Suprapubic skin (tissue), 4 donors: ENCODE measurements at places on chromosomes 7 and 10. TPM values are rescaled to one million over a fixed set of nuclear protein-coding genes. Genes with fewer than 3 reads are reported as not detected.

The PIK3CG gene
- 2.4 TPM for total RNA-seq

The PDE1C gene
- 0.83 TPM for total RNA-seq

The TMEM196 gene
- total RNA-seq = not detected

The PTPN20 gene
- total RNA-seq = 5.2 TPM

The AKR1E2 gene
- 1.9 TPM for total RNA-seq

The TBC1D12 gene
- 17.7 TPM for total RNA-seq

DNA sequence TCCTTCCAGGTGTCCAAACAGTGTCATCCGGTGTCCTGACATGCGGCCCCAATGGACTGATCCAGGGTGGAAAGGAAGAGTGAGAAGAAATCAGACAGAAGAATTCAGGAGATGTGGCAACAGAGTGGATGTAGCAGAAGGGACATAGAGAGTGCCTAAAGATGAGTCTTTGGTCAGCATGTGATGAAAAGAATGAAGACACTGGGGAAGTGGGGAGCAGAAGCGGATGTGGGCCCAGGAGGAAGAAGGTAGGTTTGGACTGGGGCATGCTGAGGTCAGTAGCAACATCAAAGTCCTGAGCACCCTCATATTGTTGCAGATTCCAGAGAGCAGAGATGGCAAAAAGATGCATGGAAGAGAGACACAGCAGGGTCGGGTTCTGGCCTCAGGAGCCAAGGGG is 71.8 kb upstream of the STEAP1B start:
- DNase-seq = no peak
- no peaks in the 10 kb centered on the region for H3K36me3 ChIP-seq
- no peak overlapping the region for H3K4me3 ChIP-seq
- H3K27ac ChIP-seq = no peak overlapping the region
- peaks cover 2% of the 10 kb centered on the region for H3K4me1 ChIP-seq

GRCh38 chr7:1675036-1675671 is 5.1 kb downstream of the ELFN1 start:
- DNase-seq = peak; percentile 66
- peaks cover 11% of the 10 kb centered on the region for H3K4me1 ChIP-seq
- no peaks in the 10 kb centered on the region for H3K36me3 ChIP-seq
- H3K4me3 ChIP-seq = no peak overlapping the region
- H3K27ac ChIP-seq = no peak overlapping the region

DNA sequence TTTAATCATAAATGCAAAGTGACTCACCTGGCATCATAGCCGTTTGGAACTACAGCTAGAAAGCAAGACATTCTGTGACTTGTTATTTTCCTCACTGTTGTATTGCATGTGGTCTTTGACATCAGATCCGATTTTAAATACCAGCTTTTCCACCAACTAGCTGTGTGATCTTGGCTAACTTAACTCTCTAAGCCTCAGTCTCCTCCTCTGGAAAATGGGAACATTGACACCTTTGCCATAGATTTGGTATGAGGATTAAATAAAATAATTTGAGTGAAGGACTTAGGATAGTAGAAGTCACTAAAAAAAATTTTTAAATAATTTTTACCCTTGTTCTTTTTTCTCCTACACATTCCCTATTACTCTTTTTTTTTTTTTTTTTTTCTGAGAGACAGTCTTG is 155.0 kb upstream of the TCF7L2 start:
- no peak overlapping the region for H3K27ac ChIP-seq
- no peaks in the 10 kb centered on the region for H3K36me3 ChIP-seq
- no peaks in the 10 kb centered on the region for H3K27me3 ChIP-seq

DNA sequence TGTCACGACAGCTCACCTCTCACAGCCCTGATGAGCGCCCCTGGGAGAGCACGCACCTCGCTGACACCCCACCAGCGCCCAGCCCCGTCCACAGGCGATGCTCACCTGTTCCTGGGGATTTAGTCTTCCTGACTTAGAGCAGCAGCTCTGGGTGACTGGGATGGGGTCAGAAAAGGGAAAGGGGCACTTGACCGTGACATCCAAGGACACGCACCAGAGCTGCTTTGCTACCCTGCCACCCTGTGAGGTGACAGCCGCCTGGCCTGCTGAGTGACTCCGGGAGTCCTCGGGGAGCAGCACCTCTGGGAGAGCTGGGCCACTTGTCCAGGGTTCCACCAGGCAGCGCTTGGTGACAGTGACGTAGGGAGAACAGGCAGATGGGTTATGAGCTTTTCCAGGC is 148.2 kb downstream of the PRKAG2 start:
- no peak overlapping the region for H3K27ac ChIP-seq
- H3K36me3 ChIP-seq = no peaks in the 10 kb centered on the region
- H3K4me3 ChIP-seq = no peak overlapping the region

DNA sequence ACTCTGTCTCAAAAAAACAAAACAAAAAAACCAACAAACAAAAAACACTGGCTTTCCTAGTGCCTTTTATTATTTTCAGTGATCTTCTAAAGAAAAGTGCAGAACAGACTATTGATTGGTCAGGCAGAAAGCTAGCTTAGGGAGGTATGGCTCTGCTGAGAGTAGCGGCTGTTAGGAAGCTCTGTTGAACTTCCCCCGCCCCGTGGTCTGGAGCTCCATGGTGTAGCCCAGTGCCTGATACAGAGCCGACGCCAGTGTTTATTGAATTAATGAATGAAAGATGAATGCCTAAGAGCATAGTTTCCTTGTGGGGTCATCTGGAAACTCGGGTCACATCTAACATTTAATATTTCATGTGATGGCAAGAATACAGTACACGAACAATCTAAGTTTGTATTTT is 90.5 kb upstream of the ARMC3 start:
- no peak overlapping the region for H3K4me3 ChIP-seq
- H3K27ac ChIP-seq = no peak overlapping the region
- no peaks in the 10 kb centered on the region for H3K27me3 ChIP-seq
- no peaks in the 10 kb centered on the region for H3K36me3 ChIP-seq

GRCh38 chr7:91045606-91046005 is 218.6 kb upstream of the FZD1 start:
- H3K36me3 ChIP-seq = no peaks in the 10 kb centered on the region
- peak overlapping the region; percentile 2 for H3K27ac ChIP-seq
- H3K4me1 ChIP-seq = peaks cover 7% of the 10 kb centered on the region
- no peak for DNase-seq

- no peaks in the 10 kb centered on the region for H3K36me3 ChIP-seq
- no peak overlapping the region for H3K27ac ChIP-seq
- no peak overlapping the region for H3K4me3 ChIP-seq
- DNase-seq = no peak
- no peaks in the 10 kb centered on the region for H3K4me1 ChIP-seq
- no peaks in the 10 kb centered on the region for H3K27me3 ChIP-seq
These were observed 247.8 kb upstream of the SMIM30 start for GRCh38 chr7:113366122-113366521.

DNA sequence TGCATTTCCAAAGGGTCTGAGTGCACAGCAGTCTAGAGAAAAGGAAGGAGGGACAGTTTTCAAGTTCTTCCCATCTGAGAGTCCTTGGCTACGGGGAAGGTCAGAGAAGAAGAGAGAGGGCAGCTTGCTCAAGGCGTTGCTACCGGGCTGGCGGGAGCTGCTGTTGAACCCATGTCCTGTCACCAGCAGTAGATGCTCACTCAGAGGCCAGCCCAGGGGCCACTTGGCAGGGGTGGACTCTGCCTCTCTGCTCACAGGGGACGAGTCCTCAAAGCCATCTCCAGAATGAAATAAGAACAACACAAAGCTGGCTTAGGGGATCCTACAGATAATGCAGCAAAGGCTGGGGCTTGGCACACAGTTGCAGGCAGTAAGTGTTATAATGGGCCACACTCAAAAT is 231.5 kb downstream of the TNS3 start:
- H3K36me3 ChIP-seq = peaks cover 4% of the 10 kb centered on the region
- no peak overlapping the region for H3K27ac ChIP-seq
- H3K27me3 ChIP-seq = no peaks in the 10 kb centered on the region
- H3K4me1 ChIP-seq = peaks cover 4% of the 10 kb centered on the region

DNA sequence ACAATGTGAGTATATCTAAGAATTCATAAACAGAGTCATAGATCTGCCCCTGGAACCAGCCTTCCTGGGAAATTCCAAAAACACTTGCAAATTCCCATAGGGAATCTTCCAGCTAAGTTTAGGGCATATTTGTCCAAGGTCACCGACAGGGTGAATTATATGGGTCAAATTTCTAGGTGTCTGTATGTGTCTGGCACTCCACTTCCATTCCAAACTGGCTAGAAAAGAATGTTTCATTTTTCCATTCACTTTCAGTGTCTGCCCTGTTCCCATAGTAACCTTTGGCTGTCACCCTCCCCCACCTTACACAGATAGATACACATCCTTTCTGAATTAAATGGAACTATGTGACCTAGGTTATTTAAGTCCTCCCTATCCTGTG is 230.9 kb downstream of the CREB5 start:
- no peaks in the 10 kb centered on the region for H3K36me3 ChIP-seq
- H3K4me3 ChIP-seq = no peak overlapping the region
- DNase-seq = no peak
- H3K27me3 ChIP-seq = no peaks in the 10 kb centered on the region

DNA sequence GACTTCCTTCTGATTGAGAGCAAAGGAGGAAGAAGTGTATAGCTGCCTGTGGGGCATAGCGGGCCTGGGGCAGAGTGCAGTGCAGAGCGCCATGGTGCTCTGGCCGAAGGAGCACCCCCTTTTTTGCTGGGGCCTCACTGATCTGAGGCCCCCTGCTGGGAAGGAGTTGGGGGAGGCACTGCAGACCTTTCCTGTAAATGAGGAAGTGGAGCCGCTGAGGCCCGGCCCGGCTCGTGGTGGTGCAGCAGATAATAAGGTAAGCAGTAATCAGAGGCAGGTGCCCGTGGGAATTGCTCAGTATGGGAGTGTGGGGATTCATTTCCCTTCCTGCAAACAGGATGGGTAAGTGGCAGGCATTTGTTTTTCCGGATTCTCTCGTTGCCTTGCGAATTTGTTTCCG is 373.7 kb upstream of the MKI67 start:
- H3K36me3 ChIP-seq = no peaks in the 10 kb centered on the region
- H3K4me3 ChIP-seq = no peak overlapping the region
- H3K4me1 ChIP-seq = no peaks in the 10 kb centered on the region
- no peak overlapping the region for H3K27ac ChIP-seq
- DNase-seq = no peak
